ENCODE measurements at places on chromosomes 2 and 18. TPM values are rescaled to one million over a fixed set of nuclear protein-coding genes. Genes with fewer than 3 reads are reported as not detected.
A peak's percentile ranks its signal among the peaks of the same experiment; 100 is the strongest.

DNA sequence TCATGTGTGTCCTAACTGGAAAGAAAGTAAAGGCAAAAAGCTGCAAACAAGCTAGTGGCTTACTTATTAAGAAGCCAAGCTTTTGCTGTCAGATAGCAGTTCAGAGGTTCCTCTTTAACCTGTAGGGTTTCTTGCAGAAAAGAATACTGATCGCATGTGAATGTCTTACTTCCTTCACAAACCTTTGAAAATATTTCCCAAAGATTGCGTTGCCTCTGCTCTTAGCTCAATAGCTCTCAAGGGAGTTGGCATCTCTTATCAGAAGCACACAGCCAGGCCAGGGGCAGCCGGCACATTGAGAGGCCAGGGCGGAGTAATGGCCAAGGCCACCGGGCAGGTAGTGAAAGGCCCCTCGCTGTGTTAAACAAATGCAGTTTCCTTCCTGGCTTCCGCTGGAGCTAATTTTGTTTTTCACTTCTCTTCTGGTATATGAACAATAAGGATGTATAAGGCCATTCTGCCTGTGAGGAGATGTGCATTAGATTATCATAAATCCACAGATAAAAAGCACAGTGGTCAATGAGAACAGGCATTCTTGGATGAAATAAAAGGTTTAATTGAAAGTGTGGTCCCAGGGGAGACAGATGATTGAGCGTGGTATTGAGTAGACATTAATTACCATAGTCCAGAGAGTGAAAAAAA lies 542.4 kb upstream of the NRP2 start:
- H3K27ac ChIP-seq: no peak overlapping the region
- H3K36me3 ChIP-seq: no peaks in the 10 kb centered on the region
- DNase-seq: peak; percentile 40
- no peaks in the 10 kb centered on the region for H3K27me3 ChIP-seq

Gene ME2
- 41.9 TPM for total RNA-seq

- DNase-seq: no peak
- peaks cover 17% of the 10 kb centered on the region for H3K36me3 ChIP-seq
- no peak overlapping the region for H3K27ac ChIP-seq
- no peak overlapping the region for H3K4me3 ChIP-seq
Observed at GRCh38 chr2:239917957-239918481, 107.1 kb downstream of the NDUFA10 start.

Gene CDH2
- total RNA-seq: 224 TPM

DNA sequence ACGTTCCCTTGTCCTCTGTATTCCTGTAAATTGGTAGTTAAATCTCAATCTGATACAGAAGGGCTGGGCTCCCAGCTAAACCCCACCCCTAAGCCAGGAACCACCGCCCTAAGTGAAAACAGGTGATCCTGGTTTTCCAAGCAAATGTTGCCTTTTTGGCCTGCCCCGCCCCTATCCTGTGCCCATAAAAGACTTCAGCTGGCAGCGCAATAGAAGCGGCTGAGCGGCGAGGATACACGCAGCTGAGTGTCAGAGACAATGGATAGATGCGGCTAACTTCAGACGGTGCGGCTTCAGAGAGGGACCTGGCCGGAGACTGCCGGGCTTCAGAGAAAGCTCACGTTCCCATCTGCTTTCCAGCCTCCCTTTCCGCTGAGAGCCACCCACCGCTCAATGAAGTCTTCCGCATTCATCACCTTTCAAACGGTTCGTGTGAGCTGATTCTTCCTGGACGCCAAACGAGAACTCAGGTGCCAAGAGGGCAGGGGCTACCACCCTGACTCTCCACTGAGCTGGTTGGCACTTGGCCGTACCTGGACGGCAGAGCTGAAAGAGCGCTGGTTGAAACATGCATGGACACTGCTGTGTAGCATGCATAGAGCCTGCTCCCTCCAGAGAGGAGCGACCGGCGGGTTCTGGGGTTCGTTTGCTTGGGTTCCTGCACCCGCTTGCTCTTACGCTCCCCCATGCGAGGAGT lies 49.5 kb upstream of the POLE4 start:
- H3K36me3 ChIP-seq: no peaks in the 10 kb centered on the region
- no peaks in the 10 kb centered on the region for H3K4me1 ChIP-seq
- no peak for DNase-seq
- peaks cover 4% of the 10 kb centered on the region for H3K27me3 ChIP-seq
- H3K27ac ChIP-seq: no peak overlapping the region
- no peak overlapping the region for H3K4me3 ChIP-seq

- peak; percentile 13 for DNase-seq
- H3K27me3 ChIP-seq: peaks cover 9% of the 10 kb centered on the region
- no peaks in the 10 kb centered on the region for H3K4me1 ChIP-seq
- no peak overlapping the region for H3K4me3 ChIP-seq
- no peak overlapping the region for H3K27ac ChIP-seq
Observed at GRCh38 chr2:240875228-240876034, 6.8 kb downstream of the AGXT start.

GRCh38 chr2:80016171-80016570 lies 288.4 kb downstream of the LRRTM1 start:
- H3K4me1 ChIP-seq: no peaks in the 10 kb centered on the region
- no peak overlapping the region for H3K27ac ChIP-seq

- peak overlapping the region; percentile 34 for H3K27ac ChIP-seq
- no peaks in the 10 kb centered on the region for H3K27me3 ChIP-seq
- no peak for DNase-seq
- no peak overlapping the region for H3K4me3 ChIP-seq
- H3K4me1 ChIP-seq: peaks cover 33% of the 10 kb centered on the region
Observed at GRCh38 chr2:46720592-46721185, 194.9 kb downstream of the MCFD2 start.

DNA sequence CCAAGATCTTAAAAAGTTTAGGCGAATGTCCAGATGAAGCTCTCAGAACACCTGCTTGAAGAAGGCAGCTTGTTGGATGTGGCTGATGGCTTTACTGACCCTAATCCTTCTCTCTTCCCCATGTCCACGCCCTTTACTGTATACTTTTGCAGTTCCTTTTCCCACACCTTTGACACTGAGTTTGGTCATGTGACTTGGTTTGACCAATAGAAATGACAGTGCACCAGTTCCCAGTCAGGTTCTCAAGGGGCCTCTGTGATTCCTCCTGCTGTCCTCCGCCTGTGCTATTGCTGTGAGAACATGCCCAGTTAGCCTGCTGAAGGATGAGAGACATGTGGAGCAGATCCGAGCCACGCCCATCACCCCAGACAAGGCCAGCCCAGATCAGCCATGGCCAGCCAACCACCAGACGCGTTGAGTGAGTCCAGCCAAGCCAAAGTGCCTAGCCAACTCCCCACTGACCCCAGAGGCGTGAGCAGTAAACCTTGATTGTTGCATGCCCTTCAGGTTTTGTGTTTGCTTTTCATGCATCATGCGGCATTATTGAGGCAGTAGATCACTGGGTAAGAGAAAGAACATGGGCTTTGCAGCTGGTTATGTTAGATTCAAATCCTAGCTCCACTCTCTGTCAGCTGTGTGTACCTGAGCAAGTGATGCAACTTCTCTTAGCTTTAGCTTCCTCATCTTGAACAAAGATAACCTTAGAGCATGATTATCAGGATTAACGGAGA lies 258.0 kb upstream of the SIX2 start:
- H3K36me3 ChIP-seq: peaks cover 7% of the 10 kb centered on the region
- H3K4me3 ChIP-seq: no peak overlapping the region
- peaks cover 15% of the 10 kb centered on the region for H3K4me1 ChIP-seq
- DNase-seq: no peak
- H3K27me3 ChIP-seq: no peaks in the 10 kb centered on the region

Gene GTF2A1L
- not detected for total RNA-seq

GRCh38 chr2:198141726-198142125 lies 337.3 kb downstream of the PLCL1 start:
- H3K36me3 ChIP-seq: no peaks in the 10 kb centered on the region
- H3K4me3 ChIP-seq: no peak overlapping the region
- no peak for DNase-seq
- peaks cover 11% of the 10 kb centered on the region for H3K4me1 ChIP-seq
- H3K27me3 ChIP-seq: no peaks in the 10 kb centered on the region

- H3K4me1 ChIP-seq: peaks cover 7% of the 10 kb centered on the region
- no peak for DNase-seq
- peaks cover 3% of the 10 kb centered on the region for H3K27me3 ChIP-seq
- H3K4me3 ChIP-seq: no peak overlapping the region
Observed at GRCh38 chr2:30404319-30405259, 42.5 kb upstream of the LCLAT1 start.

Gene DNAH6
- 0.86 TPM for total RNA-seq

GRCh38 chr2:71665168-71666093 lies 212.1 kb downstream of the DYSF start:
- H3K36me3 ChIP-seq: no peaks in the 10 kb centered on the region
- no peak for DNase-seq
- H3K4me3 ChIP-seq: no peak overlapping the region
- H3K27me3 ChIP-seq: no peaks in the 10 kb centered on the region
- H3K4me1 ChIP-seq: peaks cover 2% of the 10 kb centered on the region

GRCh38 chr2:9401646-9402371 lies 21.5 kb downstream of the ITGB1BP1 start:
- H3K4me1 ChIP-seq: peaks cover 4% of the 10 kb centered on the region
- DNase-seq: no peak
- H3K4me3 ChIP-seq: no peak overlapping the region
- H3K27me3 ChIP-seq: peaks cover 2% of the 10 kb centered on the region
- no peaks in the 10 kb centered on the region for H3K36me3 ChIP-seq

Gene WDR43
- total RNA-seq: 32.5 TPM

Gene CHRND
- total RNA-seq: 2.2 TPM

DNA sequence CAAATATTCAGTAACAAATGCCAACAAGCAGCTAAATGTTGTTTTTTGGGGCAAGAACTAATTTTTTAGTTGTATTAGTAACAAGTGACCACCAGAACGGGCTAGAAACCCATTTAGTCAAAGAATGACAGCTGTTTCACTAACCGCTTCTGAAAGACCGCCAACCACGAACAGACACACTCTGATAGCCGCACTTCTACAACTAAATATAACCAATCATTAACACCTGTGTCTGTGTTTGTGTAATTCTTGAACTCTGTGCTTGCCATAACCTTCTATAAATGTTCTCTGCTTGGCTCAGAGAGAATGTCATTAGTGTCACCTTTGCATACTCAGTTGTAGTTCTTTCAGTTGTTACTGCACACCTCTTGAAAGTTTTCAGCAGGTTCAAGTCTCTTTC lies 526.3 kb upstream of the LRRTM1 start:
- no peak overlapping the region for H3K4me3 ChIP-seq
- peaks cover 4% of the 10 kb centered on the region for H3K36me3 ChIP-seq
- no peak overlapping the region for H3K27ac ChIP-seq
- no peaks in the 10 kb centered on the region for H3K4me1 ChIP-seq

Gene MLPH
- total RNA-seq: 4.3 TPM

Gene GREB1
- 134 TPM for total RNA-seq

- peak; percentile 56 for DNase-seq
- peak overlapping the region; percentile 79 for H3K4me3 ChIP-seq
- H3K27ac ChIP-seq: peak overlapping the region; percentile 93
- peaks cover 5% of the 10 kb centered on the region for H3K27me3 ChIP-seq
- peaks cover 4% of the 10 kb centered on the region for H3K36me3 ChIP-seq
- peaks cover 24% of the 10 kb centered on the region for H3K4me1 ChIP-seq
Observed at GRCh38 chr18:23982155-23983079, 32.1 kb upstream of the TTC39C start.

- no peak overlapping the region for H3K4me3 ChIP-seq
- peaks cover 5% of the 10 kb centered on the region for H3K36me3 ChIP-seq
- peaks cover 3% of the 10 kb centered on the region for H3K27me3 ChIP-seq
- H3K27ac ChIP-seq: no peak overlapping the region
Observed at GRCh38 chr18:8635087-8635486, 25.9 kb downstream of the RAB12 start.

DNA sequence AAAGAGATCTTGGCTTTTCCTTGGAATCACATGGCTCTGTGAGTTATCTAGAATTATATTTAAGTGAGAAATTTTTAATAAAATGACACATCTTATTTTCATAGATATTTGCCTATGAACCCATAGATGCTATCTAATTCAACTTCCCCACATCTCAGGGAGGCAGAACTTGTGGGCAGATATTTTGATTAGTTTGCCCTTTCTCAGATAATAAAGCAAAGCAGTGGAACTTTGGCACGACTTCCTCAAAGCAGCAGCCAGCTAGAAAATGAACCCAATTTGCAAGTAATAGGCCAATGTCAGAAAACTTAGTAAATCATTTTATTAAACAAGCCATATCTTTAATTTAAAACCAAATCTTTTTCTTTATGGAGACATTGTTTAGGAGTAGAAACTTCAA lies 32.7 kb downstream of the RAB27B start:
- no peaks in the 10 kb centered on the region for H3K4me1 ChIP-seq
- peaks cover 2% of the 10 kb centered on the region for H3K27me3 ChIP-seq
- no peak overlapping the region for H3K27ac ChIP-seq

Gene NMUR1
- 0.32 TPM for total RNA-seq

DNA sequence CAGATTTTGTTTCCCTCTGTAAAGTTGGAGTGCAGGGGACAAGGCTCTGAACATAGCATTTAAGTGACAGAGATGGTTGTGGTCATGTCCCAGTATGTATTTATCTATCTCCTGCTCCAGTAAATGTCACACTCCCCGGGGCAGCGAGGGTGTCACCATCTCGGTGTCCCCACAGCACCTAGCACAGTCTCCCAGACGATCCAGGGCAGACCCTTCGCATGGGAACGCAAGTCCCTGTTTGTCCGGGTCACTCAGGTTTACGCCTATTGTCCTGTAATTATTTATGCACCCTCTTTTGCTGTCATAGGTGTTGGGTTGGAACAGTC lies 12.6 kb upstream of the NTSR2 start:
- no peak overlapping the region for H3K4me3 ChIP-seq
- no peak overlapping the region for H3K27ac ChIP-seq
- peaks cover 13% of the 10 kb centered on the region for H3K4me1 ChIP-seq

GRCh38 chr2:105731511-105731910 lies 13.2 kb upstream of the NCK2 start:
- H3K36me3 ChIP-seq: peaks cover 6% of the 10 kb centered on the region
- no peaks in the 10 kb centered on the region for H3K27me3 ChIP-seq
- H3K4me1 ChIP-seq: peaks cover 3% of the 10 kb centered on the region
- H3K4me3 ChIP-seq: no peak overlapping the region
- no peak for DNase-seq
- H3K27ac ChIP-seq: no peak overlapping the region

DNA sequence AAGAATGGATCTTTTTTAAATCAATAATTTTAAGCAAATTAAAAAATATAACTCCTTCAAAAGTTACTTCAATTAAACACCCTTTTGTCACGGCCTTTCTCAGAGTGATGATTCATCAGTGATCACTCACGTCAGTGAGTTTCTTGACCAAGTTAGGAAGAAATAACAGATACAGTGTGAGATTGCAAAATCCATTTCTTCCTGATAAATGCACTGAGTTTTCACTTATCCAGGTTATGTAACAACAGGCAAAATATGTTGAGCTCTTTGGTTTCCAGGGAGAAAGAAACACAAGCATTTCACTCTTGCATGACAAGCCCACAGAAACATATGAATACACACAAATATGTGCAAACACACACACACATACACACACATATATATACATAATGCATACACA lies 195.9 kb upstream of the CYRIA start:
- H3K36me3 ChIP-seq: no peaks in the 10 kb centered on the region
- H3K4me3 ChIP-seq: no peak overlapping the region
- H3K27ac ChIP-seq: no peak overlapping the region
- H3K4me1 ChIP-seq: peaks cover 2% of the 10 kb centered on the region
- no peak for DNase-seq

Gene TMEM18
- 22.0 TPM for total RNA-seq

Gene NEUROD1
- 65.5 TPM for total RNA-seq

Measured in glutamatergic neuron (in vitro differentiated cells).